ENCODE measurements at places on chromosomes 3 and 15. TPM values are rescaled to one million over a fixed set of nuclear protein-coding genes. Genes with fewer than 3 reads are reported as not detected.

Gene XCR1
- 0.18 TPM for total RNA-seq

Gene ADIPOQ
- total RNA-seq: 0.09 TPM

Gene MELTF
- total RNA-seq: 2.6 TPM

Gene ACTC1
- total RNA-seq: 13.0 TPM

Gene C2CD4A
- 0.67 TPM for total RNA-seq

Gene TP53BP1
- 35.3 TPM for total RNA-seq

Gene DUOXA2
- total RNA-seq: not detected

Gene ABHD14A
- total RNA-seq: 24.5 TPM

Gene GLCE
- 21.1 TPM for total RNA-seq

Gene HESX1
- 1.9 TPM for total RNA-seq

Gene WDR49
- total RNA-seq: 17.6 TPM

DNA sequence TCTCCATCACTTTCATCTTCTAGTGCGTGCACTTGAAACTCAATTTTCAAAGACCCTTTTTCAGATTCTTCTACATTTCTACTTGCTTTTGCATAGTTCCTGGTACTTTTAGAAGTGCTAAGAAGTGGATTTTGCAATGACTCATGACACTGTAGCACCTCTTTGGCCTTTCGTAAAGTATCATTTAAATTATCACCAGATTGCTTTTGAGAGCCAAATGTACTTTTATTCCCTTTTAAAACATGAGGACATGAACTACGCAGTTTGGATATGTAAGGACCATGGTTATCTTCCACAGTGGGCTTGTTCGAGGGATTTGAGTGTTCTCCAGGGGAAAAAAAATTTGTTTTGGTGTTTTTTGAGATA lies 40.5 kb downstream of the ZNF106 start:
- no peaks in the 10 kb centered on the region for H3K4me1 ChIP-seq
- H3K4me3 ChIP-seq: no peak overlapping the region
- H3K27me3 ChIP-seq: no peaks in the 10 kb centered on the region
- H3K36me3 ChIP-seq: peaks cover 39% of the 10 kb centered on the region
- no peak overlapping the region for H3K27ac ChIP-seq

DNA sequence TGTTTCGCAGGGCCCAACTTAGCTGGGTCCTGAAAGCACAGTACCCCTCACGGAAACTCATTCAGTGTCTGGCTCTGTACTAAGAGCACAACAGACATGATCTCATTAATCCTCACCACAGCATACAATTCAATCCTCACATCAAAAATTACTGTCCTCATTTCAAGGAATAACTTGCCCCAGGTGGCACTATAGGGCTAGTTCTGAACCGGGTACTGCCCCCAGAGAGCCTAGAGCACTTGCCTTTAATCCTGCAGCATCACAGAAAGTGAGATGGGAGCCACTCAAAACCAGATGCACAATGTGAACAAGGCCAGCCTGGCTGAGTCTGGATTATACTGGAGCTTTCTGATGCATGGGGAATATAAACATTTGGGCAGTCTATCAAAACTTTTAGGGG lies 122.6 kb downstream of the OSBPL10 start:
- peaks cover 1% of the 10 kb centered on the region for H3K4me1 ChIP-seq
- H3K36me3 ChIP-seq: no peaks in the 10 kb centered on the region
- H3K4me3 ChIP-seq: no peak overlapping the region
- no peaks in the 10 kb centered on the region for H3K27me3 ChIP-seq
- no peak for DNase-seq
- H3K27ac ChIP-seq: no peak overlapping the region

DNA sequence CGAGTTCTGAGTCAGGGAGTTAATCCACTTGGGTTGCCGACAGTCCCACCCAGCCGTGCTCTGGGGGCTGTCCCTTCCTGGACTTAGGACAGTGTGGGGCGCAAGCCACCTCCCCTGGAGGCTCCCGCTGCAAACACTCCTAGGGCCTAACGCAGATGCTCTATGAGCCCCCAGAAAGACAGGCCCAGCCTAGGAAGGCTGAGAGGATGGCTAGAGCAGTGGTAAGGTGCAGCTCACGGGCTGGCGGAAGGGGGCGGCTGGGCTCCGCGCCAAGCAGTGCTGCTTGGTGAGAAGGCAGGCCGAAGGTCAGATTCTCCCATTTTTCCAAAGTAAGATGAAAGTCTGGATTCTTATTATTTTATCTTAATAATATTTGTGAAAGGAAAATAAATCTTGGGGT lies 84.6 kb upstream of the ALDH1L1 start:
- H3K36me3 ChIP-seq: no peaks in the 10 kb centered on the region
- H3K4me1 ChIP-seq: peaks cover 20% of the 10 kb centered on the region
- DNase-seq: no peak
- H3K27me3 ChIP-seq: no peaks in the 10 kb centered on the region

DNA sequence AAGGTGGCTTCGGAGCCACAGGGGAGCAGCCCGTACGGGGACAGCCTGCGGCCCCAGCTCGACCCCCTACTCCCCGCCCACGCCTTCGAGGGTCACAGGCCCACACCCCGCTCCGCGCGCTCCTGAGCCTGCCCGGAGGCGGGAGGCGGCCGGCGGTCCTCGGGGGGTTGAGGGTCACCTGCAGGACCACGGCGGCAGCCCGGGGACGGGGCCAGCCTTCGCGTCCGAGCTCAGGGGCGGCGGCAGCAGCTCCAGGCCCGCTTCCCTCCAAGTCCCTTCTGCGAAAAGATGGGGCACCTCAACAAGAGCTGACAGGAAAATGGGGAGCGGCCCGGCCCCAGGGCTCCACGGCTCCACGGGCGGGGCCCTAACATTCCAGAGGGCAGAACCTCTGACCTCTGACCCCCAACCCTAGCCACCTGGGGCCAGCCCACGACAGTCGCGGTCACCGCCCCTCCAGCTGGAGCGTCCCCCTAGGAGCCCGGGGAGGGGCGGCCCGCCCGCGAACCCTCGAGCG lies 428 bp downstream of the LYSMD4 start:
- peak overlapping the region; percentile 84 for H3K4me3 ChIP-seq
- no peaks in the 10 kb centered on the region for H3K27me3 ChIP-seq
- H3K4me1 ChIP-seq: no peaks in the 10 kb centered on the region
- peaks cover 5% of the 10 kb centered on the region for H3K36me3 ChIP-seq
- peak overlapping the region; percentile 76 for H3K27ac ChIP-seq
- peak; percentile 47 for DNase-seq

DNA sequence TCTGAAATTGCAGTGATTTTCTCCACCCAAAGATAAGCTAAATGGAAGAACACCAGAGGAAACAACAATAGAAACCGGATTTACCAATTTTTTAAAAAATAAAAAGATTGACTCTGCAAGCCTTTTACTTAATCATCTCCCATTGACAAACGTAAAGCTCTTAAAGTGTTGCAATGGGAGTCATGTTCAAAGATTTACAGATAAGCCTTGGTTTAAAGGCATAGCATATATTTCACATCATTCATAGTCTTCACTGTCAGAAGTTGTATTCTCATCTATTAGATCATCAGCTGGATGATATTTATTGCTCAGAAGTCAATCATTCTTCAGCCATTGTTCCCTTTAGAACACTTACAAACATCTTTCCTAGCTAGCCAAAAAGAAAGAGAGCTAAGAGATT lies 397.6 kb downstream of the GBE1 start:
- H3K4me3 ChIP-seq: no peak overlapping the region
- H3K4me1 ChIP-seq: no peaks in the 10 kb centered on the region
- no peak overlapping the region for H3K27ac ChIP-seq

DNA sequence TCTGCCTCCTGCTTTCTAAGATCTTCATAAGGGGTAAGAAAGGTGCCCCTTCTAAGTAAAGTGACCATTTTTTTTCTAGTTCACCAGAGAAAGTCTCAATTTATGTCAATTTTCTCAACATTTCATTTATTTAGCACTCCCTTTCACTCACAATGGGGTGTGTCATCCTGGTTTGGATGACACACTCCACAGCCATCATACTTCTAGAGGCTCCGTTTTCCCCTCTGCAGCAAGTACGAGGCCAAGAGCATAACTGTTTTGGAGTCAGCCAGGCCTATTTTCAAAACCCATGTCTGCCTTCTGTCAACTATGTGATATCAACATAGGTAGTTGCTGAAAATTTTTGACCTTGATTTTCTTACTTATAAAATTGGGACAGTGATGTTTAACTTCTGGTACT lies 703.2 kb downstream of the NLGN1 start:
- no peak overlapping the region for H3K27ac ChIP-seq
- no peak overlapping the region for H3K4me3 ChIP-seq
- H3K27me3 ChIP-seq: no peaks in the 10 kb centered on the region
- no peaks in the 10 kb centered on the region for H3K4me1 ChIP-seq

GRCh38 chr3:49626101-49626581 lies 48.0 kb upstream of the APEH start:
- no peak overlapping the region for H3K27ac ChIP-seq
- no peaks in the 10 kb centered on the region for H3K36me3 ChIP-seq
- no peaks in the 10 kb centered on the region for H3K27me3 ChIP-seq
- no peak overlapping the region for H3K4me3 ChIP-seq
- H3K4me1 ChIP-seq: no peaks in the 10 kb centered on the region
- DNase-seq: no peak

- no peak for DNase-seq
- H3K27ac ChIP-seq: no peak overlapping the region
- H3K36me3 ChIP-seq: no peaks in the 10 kb centered on the region
- no peaks in the 10 kb centered on the region for H3K4me1 ChIP-seq
- H3K4me3 ChIP-seq: no peak overlapping the region
Measured at GRCh38 chr3:15271785-15272381, 60.5 kb downstream of the SH3BP5 start.

- no peaks in the 10 kb centered on the region for H3K27me3 ChIP-seq
- no peak overlapping the region for H3K4me3 ChIP-seq
- H3K4me1 ChIP-seq: peaks cover 31% of the 10 kb centered on the region
Measured at GRCh38 chr15:89095073-89095472, 6.8 kb downstream of the ABHD2 start.

- no peak overlapping the region for H3K4me3 ChIP-seq
- peaks cover 6% of the 10 kb centered on the region for H3K4me1 ChIP-seq
- no peak overlapping the region for H3K27ac ChIP-seq
- H3K27me3 ChIP-seq: no peaks in the 10 kb centered on the region
- DNase-seq: no peak
Measured at GRCh38 chr3:184815046-184815930, 3.3 kb downstream of the VPS8 start.

GRCh38 chr15:23616536-23616935 lies 31.1 kb downstream of the MAGEL2 start:
- no peaks in the 10 kb centered on the region for H3K27me3 ChIP-seq
- DNase-seq: peak; percentile 3
- no peak overlapping the region for H3K27ac ChIP-seq
- H3K4me3 ChIP-seq: no peak overlapping the region
- no peaks in the 10 kb centered on the region for H3K4me1 ChIP-seq
- no peaks in the 10 kb centered on the region for H3K36me3 ChIP-seq

DNA sequence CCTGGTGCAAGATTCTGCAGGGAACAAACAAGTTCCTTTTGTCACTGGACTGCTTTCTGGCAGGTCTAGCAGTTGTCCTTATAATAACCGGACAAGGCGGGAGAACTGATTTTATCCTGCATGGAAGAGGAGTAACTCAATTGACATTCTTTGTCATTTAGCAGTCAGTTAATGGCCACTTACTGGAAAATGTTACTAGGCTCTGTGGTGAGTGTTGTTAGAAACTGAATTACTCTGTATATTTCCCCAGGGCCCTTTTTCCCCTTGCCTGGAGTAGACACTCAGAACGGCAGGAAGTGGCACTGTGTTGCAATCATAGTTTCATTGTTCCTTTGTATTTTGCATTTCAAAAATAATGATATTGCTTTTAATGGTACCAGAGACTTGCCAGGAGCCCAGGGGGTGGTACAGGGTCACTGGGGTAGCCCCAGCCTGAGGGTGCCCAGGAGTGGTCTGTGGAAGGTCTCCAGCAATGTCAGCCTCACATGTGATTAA lies 318.6 kb upstream of the LRRFIP2 start:
- H3K27ac ChIP-seq: peak overlapping the region; percentile 51
- H3K27me3 ChIP-seq: no peaks in the 10 kb centered on the region
- DNase-seq: peak; percentile 86
- peaks cover 6% of the 10 kb centered on the region for H3K36me3 ChIP-seq
- no peak overlapping the region for H3K4me3 ChIP-seq

- H3K36me3 ChIP-seq: peaks cover 2% of the 10 kb centered on the region
- DNase-seq: no peak
- peak overlapping the region; percentile 90 for H3K27ac ChIP-seq
- H3K27me3 ChIP-seq: no peaks in the 10 kb centered on the region
Measured at GRCh38 chr3:188198760-188199327, 44.9 kb downstream of the LPP start.

- no peak overlapping the region for H3K27ac ChIP-seq
- H3K27me3 ChIP-seq: no peaks in the 10 kb centered on the region
- DNase-seq: no peak
- H3K36me3 ChIP-seq: no peaks in the 10 kb centered on the region
Measured at GRCh38 chr3:140223631-140224030, 288.6 kb downstream of the CLSTN2 start.

DNA sequence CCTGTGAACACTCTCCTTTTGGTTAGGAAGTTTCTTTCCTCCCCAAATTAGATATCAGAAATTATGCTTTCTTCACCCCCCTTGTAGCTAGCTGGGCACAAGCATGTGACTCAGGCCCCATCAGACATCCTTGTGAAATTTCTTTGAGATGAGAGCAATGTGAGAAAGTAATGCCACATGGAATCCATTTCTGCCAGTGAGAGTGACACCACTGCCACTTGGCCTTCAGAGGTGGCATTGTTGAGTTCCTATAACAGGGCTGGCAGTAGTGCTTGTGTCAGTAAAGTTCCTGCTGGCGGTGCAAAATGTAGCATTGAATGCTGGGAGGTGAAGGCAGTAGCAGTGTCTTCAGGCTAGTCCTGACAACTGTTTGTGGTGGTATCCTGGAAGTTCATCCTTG lies 80.7 kb upstream of the ZNF280D start:
- no peaks in the 10 kb centered on the region for H3K4me1 ChIP-seq
- H3K36me3 ChIP-seq: no peaks in the 10 kb centered on the region
- no peak for DNase-seq
- H3K27ac ChIP-seq: no peak overlapping the region
- no peak overlapping the region for H3K4me3 ChIP-seq
- H3K27me3 ChIP-seq: no peaks in the 10 kb centered on the region

- H3K27ac ChIP-seq: no peak overlapping the region
- DNase-seq: no peak
- H3K36me3 ChIP-seq: no peaks in the 10 kb centered on the region
- no peaks in the 10 kb centered on the region for H3K27me3 ChIP-seq
- H3K4me1 ChIP-seq: no peaks in the 10 kb centered on the region
Measured at GRCh38 chr3:114428044-114428595, 134.3 kb downstream of the TIGIT start.

DNA sequence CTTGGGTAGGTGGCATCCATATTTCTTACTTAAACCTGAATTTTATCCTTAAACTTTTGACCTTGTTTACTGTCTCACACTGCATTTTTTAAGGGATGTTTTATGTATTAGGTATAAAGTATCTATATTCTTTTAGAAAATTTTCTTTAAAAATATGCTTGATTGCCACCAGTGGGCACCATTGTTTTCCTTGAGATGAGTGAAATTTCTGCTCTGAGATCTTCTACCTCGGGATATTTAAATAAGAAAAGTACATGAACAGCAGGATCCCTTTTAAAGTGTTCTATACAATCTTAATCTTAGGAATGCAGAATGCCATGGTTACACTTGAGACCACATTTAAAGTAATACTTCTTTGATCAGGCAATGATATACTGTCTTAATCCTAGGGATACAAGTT lies 108.7 kb downstream of the SLMAP start:
- H3K36me3 ChIP-seq: peaks cover 13% of the 10 kb centered on the region
- H3K4me3 ChIP-seq: no peak overlapping the region
- H3K27ac ChIP-seq: no peak overlapping the region
- H3K4me1 ChIP-seq: no peaks in the 10 kb centered on the region
- no peaks in the 10 kb centered on the region for H3K27me3 ChIP-seq
- DNase-seq: peak; percentile 34

Data from lung (tissue), 17 donors.